ENCODE measurements at places on chromosomes 7 and 10.

DNA sequence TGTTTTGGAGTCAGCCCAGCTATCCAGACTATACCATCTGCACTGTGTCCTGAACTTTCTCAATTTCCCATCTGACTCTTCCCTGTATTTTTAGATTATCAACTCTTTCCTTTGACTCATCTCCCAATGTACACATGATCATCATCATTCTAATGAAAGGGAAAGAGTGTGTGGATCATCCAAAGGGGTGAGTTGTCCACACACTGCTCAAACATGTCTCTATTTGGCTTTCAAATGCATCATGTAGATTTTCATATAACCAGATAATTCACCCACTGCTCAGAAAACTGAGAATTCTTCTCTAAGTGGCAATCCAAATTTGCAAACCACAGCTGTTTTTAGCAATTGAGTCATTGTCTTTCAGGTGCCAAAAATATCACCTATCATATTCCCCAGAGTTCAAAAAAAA lies 190.2 kb upstream of the HPS1 start:
- no peak for DNase-seq

GRCh38 chr7:20359341-20359963 lies 28.8 kb downstream of the ITGB8 start:
- no peak for DNase-seq

GRCh38 chr10:130015075-130015695 lies 51.1 kb upstream of the EBF3 start:
- DNase-seq, result no peak

- DNase-seq, result peak; percentile 59
Measured at GRCh38 chr10:30359373-30360206, 10.5 kb upstream of the MTPAP start.

DNA sequence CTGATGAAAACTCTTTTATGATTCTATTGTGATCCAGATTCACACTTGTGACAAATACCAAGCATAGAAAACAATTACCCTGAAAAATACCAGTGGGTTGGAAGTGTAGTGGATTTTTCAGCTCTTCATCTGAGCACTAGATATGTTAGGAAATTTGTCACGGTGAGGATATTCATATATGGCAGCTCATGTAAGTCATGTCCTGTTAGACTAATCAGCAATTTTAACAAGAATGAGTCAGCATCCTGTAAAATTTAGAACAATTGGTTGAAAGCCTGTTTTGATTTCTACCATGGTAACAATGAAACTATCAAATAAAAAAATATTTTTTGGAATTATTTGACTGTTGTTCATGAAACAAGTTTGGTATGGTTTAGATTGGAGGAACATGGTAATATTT lies 334.3 kb downstream of the CACNA2D1 start:
- peak; percentile 18 for DNase-seq

GRCh38 chr7:114825423-114825951 lies 96.4 kb upstream of the MDFIC start:
- no peak for DNase-seq

GRCh38 chr10:50417486-50417885 lies 166.2 kb upstream of the ASAH2 start:
- DNase-seq, result peak; percentile 30

- DNase-seq, result no peak
Measured at GRCh38 chr7:18458830-18459229, 36.7 kb upstream of the HDAC9 start.

DNA sequence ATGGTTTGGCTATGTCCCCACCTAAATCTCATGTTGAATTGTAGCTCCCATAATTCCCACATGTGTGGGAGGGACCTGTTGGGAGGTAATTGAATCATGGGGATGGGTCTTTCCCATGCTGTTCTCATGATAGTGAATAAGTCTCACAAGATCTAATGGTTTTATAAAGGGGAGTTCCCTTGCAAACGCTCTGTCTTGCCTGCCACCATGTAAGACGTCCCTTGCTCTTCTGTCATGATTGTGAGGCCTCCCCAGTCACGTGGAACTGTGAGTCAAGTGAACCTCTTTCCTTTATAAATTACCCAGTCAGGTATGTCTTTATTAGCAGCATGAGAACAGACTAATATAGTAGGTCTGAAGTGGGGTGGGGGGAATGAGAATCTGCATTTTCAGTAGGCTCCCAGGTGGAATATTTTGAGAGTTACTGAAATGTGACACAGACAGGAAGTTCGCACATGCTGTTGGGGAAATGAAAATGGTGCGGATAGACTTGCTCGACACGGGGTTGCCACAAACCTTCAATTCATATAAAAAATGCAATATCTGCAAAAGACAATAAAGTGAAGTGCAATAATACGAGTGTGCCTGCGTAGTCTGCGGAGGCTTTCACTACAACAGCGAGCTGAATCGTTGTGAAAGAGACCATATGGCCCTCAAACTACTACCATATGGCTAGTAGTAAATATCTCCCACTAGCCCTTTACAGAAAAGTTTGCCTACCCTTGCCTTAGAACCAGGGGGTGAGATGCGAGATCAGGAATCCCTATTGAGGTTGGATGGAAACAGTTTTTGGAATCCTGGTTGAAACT lies 166.1 kb downstream of the GRK5 start:
- DNase-seq, result no peak

DNA sequence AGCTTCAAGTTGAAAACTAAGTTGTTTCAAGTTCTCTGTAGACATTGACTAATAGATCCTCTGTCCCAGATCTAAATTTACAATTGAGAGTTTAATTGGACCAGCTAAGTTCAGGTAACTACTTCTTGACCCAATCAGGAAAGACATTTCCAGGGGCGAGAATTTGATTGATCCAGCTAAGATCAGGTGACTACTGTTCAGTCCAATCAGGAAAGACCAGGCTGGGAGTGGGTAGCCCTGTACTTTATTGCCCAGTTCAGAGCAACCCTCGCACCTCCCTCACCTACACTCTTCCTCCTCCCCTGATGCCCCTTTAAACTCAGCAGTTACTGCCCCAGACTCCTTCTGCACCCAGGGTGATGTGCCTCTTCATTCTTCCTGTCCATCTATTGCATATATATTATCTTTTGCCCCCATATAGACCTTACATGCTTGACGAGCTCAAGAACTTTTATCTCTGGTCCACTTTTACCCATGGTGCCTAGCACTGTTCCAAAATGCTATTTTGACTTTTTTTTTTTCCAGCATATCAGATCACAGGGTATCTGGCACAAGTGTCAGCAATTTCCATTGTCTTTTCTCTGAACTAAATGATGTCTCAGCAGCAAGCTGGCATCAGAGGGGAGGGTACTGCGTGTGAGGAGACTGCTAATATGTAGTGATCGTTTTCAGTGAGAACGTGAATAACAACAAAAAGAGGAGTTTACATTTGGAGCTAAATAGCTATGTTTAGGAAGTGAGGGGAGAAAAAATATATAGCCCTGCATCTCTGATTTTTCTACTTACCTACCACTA lies 169.4 kb downstream of the KIAA1217 start:
- DNase-seq, result no peak

DNA sequence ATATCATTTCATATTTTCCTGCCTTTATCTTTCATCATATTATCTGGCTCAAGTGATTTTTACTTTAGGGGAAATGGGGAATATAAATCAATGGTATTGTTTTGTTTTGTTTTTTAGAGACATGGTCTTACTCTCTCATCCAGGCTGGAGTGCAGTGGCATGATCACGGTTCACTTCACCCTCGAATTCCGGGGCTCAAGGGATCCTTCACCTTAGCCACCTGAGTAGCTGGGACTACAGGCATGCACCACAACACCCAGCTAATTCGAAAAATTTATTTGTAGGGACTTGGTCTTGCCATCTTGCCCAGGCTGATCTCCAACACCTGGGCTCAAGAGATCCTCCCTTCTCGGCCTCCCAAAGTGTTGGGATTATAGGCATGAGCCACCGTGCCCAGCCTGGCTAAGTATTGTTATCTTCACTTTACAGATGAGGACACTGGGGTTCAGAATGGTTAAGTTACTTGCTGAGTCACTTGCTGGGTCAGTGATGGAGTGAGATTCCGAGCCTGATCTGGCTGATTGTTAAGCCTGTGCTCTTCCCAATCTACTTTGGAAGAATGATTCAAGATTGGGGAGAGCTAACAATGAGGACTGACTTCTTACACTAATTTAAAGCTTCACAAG lies 3.7 kb upstream of the SLC16A9 start:
- DNase-seq, result no peak

- no peak for DNase-seq
Measured at GRCh38 chr7:157003756-157004520, 6.5 kb downstream of the MNX1 start.

DNA sequence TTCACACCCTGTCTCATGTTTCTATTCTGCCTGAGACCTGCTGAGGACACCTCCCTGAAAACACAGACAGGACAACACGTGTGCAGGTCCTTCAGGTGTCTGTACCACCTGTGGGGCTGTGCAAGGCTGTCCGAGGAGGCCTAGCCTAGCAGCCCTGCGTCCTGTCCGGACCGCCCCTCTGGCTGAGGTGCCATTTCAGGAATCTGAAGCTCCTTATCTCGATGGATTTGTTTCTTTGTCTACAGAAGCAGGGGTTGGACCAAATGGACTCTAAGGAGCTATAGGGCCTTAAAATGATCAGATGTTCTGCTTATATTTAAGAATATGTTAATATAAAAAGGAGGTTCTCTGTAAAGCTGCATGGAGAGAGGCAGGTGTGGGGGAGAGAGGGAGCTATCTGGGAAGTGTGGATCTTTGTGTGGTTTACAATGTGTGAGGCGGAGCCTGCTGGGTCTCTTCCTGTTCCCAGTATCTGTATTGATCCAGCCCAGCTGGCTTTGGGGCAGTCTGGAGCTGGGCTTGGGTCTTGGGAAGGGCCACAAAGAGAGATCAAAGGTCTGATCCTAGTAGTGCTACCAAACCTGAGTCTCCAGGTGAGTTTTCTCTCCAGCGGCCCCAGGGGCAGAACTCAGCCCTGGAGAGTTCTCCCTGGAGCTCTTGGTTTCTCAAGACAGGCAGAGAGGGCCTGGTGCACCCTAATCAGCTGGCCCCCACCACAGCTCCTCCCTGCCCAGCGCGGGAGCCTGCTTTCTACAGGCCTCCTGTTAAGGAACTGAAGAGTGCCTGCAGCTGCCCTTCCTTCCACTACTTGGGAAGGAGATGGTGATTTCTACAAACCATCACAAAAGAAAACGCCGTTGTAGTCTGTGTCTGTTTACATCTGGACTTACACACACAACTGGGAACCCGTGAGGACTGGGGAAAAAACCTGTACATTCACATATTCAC lies 3.4 kb upstream of the MNX1 start:
- no peak for DNase-seq

- DNase-seq, result no peak
Measured at GRCh38 chr7:1609023-1609422, 39.2 kb upstream of the PSMG3 start.

GRCh38 chr10:77189075-77189474 lies 448.5 kb downstream of the KCNMA1 start:
- no peak for DNase-seq

GRCh38 chr10:129810-130209 lies 5.4 kb upstream of the ZMYND11 start:
- DNase-seq, result no peak

DNA sequence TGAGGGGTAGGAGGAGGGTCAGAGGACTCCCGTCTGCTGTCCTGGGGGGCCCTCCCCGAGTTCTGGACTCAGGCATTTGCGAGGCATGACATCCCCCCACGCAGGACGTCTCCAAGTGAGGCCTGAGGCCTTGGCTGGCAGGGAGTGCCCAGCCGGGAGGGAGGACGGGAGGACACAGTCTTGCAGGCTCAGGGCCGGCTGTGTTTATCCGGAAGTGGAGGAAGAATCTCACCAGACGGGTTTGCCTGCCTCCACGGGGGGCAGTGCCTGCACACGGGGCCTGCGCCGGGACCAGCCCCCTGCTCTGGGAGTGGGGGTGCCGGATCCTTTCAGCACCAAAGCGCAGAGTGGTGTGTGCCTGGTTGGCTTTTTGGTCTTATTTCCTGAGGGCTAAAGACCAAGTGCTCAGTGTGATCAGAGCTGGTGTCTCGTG lies 10.9 kb downstream of the PWWP2B start:
- no peak for DNase-seq

DNA sequence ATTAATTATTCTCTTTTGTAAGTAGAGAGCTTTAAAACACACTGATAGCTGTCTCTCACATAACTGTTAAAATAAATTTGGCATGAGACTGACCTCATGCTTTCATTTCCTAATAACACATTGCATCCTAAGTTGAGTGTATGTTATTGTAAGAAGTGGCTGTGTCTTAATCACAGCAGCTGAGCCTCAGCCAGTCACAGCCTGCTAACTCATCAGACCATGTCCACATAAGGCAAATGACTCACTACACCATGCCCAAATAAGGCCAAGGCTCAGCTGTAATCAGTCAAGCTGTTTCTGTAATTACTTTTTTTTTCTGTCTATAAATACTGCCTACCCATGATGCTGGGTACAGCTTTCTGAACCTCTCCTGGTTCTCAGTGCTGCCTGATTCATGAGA lies 860.9 kb downstream of the XPNPEP1 start:
- no peak for DNase-seq

DNA sequence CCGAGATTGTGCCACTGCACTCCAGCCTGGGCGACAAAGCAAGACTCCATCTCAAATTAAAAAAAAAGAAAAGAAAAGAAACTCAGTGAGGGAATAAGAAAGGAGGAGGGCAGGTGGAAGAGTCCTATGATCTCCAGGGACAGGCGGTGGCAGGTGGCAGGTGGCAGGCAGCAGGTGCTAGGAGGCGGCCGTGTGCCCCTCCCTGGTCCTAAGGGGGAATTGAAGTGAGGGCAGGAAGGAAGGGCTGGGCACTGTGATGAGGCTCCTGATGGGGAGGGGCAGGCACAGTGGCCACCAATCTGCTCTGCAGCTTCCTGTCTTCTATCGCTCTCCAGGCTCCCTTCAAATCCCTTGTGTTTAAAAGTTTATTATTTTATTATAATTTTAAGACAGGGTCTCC lies 41.2 kb upstream of the UBE3C start:
- DNase-seq, result no peak

DNA sequence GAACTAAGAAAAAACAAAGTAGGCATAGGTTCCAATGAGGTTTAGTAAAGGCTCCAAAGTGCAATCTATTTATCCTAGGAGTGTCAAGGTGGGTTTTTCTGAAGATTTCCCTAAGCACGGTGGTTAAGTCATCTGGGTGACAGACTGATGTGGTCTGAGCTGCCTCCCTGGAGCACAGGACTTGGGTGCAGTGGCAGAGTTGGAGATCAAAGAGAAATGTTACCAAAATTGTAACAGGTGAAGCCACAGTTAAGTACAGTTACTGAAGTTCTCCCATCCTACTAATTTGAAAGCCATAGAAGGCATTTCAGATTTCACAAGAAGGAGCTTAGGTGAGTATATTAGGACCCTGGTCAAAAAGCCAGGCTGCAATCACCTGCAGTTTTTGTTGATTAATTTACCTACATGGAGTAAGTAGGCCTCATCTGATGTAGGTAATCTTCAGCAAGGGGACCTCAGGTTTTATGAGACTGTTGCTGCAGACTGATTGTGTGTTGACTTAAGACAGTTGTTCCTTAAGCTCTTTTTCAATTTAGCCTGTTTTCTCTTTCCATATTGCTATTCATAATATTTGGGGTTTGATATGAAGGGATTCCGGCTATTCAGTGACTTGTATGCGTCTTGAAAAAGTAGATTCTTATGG lies 3.0 kb downstream of the DLX6 start:
- no peak for DNase-seq

- no peak for DNase-seq
Measured at GRCh38 chr7:2482725-2483451, 6.7 kb upstream of the GRIFIN start.

All from urothelium cell line (cell line).